ENCODE measurements at places on chromosomes 5 and 9.
A peak's percentile ranks its signal among the peaks of the same experiment; 100 is the strongest.

GRCh38 chr5:132781029-132781428 lies 4.0 kb upstream of the SEPTIN8 start:
- no peak for DNase-seq

DNA sequence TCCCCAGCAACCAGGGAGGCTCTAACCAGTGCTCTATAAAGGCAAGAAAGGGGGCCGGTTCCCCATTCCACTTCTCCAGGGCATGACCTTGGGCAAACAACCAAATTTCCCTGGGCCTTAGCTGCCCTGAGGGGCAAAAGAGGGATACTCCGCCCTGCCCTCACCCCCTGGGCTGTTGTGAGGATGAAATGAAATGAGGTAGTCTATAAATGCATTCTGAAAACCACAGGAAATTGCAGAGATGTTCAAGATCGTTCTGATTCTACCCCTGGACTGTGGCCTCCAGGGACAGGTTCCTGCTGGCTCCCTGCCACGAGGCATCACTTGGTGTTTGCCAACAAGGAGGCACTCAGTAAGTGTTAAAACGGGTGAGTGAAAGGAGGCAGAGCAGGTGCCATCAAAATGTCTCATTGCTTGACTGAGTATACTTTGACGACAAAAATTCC lies 5.7 kb downstream of the RAPGEF1 start:
- DNase-seq = no peak

GRCh38 chr9:124282442-124283227 lies 24.9 kb downstream of the NEK6 start:
- no peak for DNase-seq

GRCh38 chr5:110873773-110874437 lies 135.1 kb downstream of the SLC25A46 start:
- no peak for DNase-seq

DNA sequence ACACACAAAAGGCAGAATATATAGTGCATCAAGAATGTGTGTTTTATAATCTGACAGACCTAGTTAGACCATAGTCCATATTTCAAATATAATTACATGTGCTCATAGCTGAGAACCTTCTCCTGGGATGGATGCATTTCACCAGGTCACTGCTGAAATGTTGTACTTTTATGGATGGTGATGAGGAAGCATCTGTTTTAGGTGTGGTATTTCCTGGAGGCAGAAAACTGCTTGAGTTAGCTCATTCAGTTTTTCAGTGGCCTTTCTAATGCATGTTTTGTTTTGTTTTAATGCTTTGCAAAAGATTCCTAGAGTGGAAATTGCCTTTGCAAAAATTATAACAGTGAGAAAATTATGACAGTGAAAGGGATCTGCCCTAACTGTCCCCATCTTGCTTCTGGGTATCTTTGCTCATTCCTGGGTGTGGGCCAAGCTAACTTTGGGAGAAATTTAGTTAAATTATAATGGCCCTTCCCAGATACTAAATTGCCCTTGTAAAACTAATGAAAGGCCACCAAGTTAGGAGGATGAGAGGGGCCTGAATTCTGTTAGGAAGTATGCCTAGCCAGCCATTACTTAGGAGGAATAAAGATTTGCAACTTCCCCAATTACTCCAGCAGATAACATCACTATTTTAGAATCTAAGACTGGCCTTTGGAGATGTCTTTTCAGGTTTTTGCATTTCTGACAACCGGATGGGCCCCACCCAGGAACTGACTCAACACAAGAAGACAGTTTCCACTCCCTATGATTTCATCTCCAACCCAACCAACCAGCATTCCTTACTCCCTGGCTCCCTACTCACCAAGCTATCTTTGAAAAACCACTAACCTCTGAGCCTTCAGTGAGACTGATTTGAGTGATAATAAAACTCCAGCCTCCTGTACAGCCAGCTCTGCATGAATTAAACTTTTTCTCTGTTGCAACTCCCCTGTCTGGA lies 7.0 kb upstream of the IL12B start:
- DNase-seq = no peak

DNA sequence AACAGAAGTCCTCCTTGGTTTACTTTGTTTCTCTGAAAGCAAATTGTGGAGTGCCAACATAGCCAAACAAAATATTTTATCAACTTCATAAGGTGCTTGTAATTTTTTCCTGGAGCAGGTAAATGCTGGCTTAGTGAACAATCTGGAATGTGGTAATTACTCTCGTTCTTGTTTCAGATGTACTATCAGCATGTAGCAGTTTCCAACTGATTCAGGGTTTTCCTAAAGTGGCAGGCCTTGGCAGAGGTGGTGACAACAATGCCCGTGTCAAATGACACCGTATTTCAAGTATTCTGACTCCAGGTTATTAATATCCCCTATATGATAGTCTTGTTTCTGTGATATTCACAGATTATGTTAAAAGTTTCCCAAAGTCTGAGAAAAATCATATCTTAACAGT lies 1.2 kb downstream of the C9orf72 start:
- no peak for DNase-seq

DNA sequence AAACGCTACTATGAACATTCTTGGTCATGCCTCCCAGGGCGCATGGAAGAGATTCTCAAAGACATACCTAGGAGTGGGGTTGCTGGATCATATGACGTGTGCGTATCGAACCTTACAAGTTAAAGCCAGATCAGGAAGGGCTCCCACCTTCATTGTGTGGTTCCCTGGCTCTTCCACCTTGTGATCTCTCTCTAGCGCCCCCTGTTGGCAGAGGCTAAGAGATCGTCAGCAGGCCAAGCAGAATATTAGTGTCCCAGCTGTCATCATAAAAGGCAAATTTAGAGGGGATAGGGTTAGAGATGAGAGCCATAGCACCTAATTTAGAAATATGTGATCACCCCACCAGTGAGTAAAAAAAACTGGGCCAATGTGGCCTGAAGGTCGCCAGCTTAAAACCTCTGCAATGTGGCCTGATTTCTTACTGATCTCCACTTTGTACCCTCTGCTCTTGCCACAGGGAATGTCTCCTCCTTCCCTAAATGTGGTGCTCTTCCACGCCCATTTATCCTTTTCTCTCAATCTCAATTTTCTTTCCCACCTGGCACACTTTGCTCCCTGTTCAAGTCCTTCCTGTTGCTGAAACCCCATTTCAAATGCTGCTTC lies 91.7 kb upstream of the SHB start:
- no peak for DNase-seq

GRCh38 chr5:129098488-129099183 lies 4.1 kb downstream of the ISOC1 start:
- DNase-seq = no peak

- DNase-seq = no peak
Observed at GRCh38 chr5:168114444-168115017, 176.9 kb upstream of the WWC1 start.

GRCh38 chr9:84490206-84490841 lies 149.8 kb upstream of the SLC28A3 start:
- no peak for DNase-seq

DNA sequence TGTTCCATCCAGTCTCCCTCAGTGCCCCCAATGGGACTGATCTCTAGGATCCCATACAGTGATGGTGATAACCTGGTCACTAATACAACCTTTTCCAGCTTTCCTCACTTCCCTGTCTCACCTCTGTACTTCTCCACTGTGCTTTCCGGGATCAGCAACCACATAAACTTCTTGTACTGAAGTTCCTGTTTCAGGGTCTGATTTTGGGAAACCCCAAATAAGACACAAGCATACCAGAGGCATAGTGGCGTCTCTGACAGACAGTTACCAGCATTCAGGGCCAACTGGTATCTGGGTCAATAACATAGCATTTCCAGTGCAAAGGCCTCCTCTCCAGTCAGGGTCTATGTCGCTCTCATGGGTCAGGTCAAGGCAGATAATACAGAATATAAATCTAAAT lies 64.3 kb downstream of the GLDC start:
- DNase-seq = no peak

GRCh38 chr5:150144879-150145278 lies 10.8 kb downstream of the PDGFRB start:
- no peak for DNase-seq

DNA sequence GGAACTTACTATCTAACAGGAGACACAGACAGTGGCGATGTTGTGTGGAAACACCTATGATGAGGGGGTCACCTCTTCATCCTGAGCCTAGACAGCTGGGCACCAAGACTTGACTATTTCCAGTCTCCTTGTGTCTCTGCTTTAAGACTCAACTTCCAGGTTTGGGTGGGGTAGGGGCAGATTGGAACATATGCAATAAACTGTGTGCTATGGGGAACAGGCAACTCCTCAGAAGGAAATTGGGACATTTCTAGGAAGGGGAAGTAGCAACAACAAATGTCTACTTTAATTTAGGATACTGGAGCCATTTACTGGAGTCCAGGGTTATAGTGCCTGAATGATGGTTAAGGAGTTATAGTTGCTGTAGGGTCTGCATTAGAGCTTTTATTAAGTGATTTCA lies 57.3 kb downstream of the FGF18 start:
- no peak for DNase-seq

- no peak for DNase-seq
Observed at GRCh38 chr5:177336112-177336511, 15.4 kb downstream of the LMAN2 start.

DNA sequence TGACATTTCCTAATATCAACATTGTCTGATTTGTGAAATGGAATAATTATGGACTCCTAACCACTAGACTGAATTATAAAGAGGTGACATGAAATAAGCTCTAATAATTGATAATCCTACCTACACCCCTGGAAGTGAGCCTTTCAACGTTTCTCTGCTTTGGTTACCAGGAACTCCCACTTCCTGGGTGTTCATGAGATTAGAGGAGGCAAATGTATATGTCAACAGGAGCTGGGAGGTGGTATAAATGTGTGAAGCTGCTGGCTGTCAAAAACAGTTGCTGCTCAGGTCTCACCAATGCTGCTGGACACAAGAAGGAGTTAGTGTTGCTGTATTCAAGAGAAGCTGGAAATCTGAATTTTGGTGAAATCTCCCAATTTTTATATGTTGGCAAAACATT lies 96.8 kb downstream of the CAMK4 start:
- no peak for DNase-seq

GRCh38 chr9:114005371-114006154 lies 72.5 kb downstream of the AMBP start:
- no peak for DNase-seq

- DNase-seq = no peak
Observed at GRCh38 chr5:59000211-59000610, 417.3 kb downstream of the RAB3C start.

DNA sequence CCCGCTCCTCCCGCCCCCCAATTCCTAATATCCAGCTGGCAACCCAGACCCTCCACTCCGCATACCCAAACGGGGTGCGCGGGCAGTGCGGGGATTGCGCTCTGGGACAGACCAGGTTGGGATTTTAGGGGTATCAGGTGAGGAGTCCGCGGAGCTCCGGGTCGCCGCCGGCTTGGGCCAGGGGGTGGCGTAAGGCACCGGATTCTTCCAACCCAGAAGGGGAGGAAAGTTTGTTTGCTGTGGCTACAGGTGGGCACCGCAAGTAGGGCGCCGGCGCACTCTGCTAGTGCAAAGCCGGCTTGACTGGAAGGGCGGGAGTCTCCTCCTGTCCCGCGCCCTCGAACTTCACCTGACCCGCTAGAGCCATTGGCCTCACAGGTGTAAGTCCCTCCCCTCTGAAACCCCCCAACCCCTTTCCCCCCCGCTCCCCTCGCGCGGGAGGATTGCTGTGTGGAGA lies 709 bp downstream of the IQGAP2 start:
- no peak for DNase-seq

DNA sequence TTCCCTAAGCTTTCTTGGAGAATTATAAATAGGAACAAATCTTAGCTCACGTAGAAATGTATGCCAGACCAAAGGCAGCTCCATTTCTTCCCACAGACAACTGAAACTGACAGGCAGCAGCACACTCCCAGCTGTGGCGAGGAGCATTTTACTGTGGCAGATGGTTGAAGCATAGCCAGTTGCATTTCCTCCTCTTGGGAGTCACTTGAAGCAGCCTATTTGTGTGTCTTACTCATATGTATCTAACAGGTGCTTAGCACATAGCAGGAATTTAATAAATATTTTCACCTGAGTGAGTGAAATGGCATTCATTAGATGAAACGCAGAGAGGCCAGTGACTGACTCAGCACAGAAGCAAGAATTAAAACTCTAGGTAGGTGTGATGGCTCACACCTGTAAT lies 12.3 kb upstream of the MTMR12 start:
- peak; percentile 20 for DNase-seq

DNA sequence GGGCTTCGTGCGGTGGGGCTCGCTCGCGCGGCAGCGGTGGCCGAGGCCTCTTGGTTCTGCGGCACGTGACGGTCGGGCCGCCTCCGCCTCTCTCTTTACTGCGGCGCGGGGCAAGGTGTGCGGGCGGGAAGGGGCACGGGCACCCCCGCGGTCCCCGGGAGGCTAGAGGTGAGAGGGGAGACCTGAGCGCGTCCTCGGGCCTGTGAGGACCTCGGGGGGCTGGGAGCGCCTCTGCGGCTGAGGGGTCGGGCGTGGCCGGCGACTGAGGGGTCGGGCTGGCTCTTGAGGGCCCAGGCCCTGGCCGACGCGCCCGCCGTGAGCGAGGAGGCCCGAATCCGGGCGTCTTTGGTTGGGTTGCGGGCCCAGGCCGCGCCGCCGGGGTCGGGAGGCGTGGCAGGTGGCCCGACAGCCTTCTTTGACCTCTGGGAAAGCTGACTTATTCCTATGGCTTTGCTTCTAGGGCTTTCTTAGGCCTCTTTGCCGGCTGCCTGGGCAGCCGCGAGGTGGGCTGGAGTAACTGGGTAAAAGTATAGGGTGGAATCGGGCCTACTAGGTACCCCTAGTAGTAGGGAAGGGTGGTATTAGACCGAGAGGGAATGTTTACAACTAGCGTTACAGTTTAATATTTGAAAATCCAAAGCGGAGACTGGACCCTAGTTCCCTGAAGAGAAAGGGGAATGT lies at the start of gene CANX:
Gene CANX (plus strand): TSS at position 33 of the 681 bp plus-strand sequence. CDS start 6,715 bp downstream, outside the sequence.
- DNase-seq = no peak

GRCh38 chr5:125106271-125106670 lies 359.8 kb upstream of the ZNF608 start:
- no peak for DNase-seq

DNA sequence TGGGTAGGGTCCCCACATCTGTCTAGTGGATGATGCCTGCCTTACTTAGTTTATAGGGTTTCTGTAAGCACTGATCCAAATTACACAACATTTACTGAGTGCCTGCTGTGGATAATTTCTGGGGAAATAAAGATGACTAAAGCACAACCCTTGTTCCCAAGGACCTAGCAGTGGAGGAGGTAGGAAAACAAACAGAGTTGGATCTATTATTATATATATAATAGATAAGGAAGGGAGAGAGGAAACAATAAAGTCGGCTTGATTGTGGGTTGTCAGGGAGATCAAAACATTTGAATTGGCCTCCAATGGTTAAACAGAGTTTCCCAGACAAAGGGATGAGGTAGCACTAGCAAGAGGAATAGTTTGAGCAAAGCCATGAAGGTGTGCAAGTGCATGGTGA lies 14.0 kb downstream of the IL33 start:
- DNase-seq = no peak

DNA sequence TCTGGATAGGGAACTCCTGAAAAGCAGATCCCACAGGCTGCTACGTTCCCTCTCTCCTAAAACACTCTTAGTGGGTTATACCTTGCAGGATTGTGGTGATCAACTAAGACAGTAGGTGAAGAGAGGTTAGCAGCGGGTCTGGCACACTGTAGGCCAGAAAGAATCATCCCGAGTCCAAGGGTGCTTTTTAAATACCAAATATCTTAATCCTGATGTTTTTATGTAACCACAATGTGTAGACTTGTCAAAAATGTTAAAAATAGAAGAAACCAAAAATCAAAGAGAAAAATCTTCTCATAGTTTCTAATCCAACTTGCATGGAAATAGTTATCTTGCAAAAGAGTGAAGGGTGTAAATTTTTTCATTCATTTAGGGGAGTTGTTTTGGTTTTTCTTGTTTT lies 52.3 kb upstream of the IFNK start:
- no peak for DNase-seq

GRCh38 chr5:83846624-83847350 lies 126.1 kb upstream of the HAPLN1 start:
- no peak for DNase-seq

- no peak for DNase-seq
Observed at GRCh38 chr5:155368490-155368889, 354.9 kb downstream of the KIF4B start.
